ENCODE measurements at places on chromosomes 5 and 9.

DNA sequence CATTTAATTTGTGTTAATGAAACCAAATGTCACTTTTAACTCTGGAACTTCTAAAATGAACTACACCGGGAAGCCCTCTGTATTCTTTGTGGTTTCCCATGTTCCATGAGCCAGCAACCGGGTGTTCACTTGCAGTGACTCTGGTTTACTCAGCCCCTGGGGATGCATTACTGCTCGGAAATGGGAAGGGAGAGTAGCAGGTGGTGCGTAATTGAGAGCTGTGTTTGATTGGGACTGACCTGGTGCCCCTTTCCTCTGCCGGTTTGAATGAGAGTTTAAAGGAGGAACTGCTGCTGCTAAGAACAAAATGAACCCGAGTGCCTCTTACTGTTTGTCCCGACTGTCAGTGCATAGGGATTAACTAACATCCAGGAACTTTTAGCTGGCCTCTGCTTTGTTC lies 100.1 kb upstream of the DHFR start:
- DNase-seq, result peak; percentile 45

GRCh38 chr5:8473827-8474568 lies 605.0 kb downstream of the MTRR start:
- DNase-seq, result no peak

- DNase-seq, result no peak
Measured at GRCh38 chr5:127518319-127518621, 830 bp downstream of the PRRC1 start.

DNA sequence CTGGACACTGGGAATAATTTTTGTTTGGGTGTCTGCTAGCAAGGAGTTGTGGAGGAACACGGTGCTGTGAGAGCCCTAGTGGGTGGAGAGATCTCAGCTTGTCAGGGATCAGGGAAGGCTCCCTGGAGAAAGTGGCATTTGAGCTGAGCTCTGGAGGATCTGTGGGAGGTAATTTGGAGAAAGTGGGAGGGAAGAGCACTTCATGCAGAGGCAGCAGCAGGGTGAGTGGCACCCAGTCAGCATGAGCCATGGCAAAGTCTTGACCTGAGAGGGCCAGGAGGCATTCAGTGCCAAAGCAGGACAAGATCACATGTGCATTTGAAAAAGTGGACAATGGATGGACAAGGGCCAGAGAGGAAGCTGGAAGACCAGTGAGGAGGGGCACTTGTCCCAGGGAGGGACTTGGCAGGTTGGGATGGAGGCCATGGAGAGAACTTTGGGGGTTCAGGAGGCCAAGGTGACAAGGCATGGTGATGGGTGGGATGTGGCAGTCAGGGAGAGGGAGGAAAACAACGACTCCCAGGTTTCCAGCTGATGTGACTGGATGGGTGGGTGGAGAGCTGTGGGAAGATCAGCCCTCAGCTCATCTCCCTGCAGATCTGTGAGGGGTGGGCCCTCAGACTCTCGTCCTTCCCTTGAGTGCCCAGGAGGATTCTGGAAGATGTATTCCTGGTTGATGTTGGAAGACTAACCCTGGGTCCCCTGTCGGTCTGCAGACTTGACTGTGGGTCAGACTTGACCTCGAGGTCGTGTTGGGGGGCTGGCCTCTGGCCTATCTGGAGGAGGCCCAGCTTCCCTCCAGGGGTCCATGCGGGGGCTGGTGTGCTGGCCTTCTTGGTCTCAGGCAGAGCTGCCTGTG lies 68.9 kb upstream of the PITX1 start:
- DNase-seq, result no peak

DNA sequence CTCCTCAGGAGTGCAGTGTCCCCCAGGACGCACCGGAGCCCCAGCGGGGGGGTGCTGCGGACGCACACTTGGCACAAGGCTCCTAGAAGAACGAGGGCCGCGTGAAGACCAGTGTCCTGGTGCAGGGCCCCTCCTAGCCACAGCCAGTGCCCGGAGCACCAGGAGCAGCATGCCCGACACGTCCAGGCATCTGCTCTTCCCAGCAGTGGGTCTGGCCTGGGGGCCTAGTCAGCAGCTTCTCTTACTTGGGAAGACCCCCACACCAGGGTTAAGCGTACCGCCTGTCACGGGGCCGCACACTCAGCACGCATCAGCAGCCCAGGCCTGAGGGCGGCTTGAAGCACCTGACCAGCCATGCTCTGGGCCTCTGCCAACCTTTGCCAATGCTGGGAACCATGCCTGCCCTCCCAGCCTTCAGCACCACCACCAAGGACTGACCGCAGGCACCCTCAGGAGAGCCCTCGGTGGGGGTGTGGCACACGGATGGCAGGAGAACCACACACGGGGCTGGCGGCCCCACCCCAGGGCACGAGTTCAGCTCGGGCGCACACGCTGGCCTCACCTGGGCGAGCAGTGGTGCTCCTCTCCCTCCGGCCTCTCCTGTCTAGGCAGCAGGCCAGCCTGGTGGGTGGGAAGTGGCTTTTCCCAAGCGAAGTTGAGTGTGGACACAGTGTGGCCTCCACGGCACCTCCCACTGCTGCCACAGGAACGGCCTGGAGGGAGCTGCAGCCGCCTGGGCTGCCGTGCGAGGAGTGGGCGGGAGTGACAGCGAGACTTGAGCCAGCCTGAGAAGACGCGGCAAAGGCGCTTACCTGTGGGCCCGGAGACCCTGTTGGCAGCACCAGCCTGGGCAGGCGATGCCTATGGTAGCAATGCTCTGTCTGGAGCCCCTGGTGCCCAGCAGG lies 12.0 kb upstream of the AJM1 start:
- no peak for DNase-seq

DNA sequence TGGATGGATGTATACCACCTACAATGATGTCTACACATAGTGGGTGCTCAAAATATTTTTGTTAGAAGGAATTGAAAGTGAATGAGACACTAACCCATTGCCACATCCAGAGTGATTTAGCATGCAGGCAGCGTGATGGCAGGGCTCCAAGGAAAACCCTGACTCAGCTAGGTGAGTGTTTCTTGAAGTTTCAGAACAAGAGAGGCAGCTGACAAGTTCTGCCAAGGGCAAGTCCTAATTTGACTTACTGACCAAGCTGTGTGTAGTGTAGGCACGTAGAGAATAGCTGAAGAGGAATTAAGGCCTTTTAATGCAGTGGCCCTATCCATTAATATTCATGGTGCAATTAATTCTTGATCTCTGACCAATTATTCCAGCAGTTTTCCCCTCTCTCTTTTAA lies 107.8 kb upstream of the ATP10B start:
- no peak for DNase-seq

DNA sequence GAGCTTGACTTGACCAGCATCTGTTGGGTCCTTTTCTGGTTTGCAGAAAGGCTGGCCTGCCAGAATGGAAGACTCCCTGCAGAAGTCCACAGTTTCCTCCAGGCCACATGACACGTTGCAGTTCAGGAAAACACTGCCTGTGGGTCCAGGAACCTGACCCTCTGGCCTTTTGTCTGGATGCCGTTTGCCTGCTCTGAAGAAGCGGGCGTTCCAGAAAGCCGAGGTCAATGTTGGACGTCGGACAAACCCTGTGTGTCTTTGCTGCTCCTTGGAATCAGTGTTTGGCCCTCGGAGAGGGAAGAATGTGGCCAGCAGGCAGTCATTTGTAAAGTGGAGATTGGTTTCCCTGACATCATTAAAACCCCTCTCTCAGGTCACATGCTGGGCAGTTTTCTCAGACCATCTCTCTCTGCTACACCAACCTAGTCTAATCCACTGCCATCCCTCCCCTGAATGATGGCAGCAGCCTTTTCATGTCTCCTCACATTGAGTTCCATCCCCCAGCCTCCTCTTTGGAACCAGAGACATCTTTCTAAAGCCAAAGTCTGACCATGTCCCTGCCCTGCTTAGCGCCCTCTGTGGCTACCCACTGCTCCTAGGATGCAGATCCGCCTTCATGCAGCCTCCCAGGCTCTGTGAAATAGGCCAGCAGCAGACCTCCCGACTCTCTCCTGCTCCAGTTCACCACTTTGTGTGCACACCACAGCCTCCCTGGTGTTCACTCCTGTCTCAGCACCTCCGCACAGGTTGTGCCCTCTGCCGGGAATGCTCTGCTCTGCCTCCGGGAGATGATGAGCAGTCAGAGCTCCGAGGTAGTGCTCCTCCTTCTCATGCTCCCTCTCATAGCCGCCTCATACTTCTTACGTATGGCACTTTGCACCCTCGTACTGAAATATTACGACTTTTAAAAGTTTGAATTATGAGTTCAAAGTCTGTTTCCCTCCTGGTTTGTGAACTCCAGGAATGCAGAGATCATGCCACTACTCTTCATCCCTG lies 75.6 kb downstream of the RALGPS1 start:
- DNase-seq, result no peak

All from stimulated activated CD4-positive, alpha-beta T cell treated with anti-CD3 and anti-CD28 coated beads, Interleukin-2, amount 100 ng/mL, for 24 hours (primary cell).